ENCODE measurements at places on chromosomes 12 and 14.

DNA sequence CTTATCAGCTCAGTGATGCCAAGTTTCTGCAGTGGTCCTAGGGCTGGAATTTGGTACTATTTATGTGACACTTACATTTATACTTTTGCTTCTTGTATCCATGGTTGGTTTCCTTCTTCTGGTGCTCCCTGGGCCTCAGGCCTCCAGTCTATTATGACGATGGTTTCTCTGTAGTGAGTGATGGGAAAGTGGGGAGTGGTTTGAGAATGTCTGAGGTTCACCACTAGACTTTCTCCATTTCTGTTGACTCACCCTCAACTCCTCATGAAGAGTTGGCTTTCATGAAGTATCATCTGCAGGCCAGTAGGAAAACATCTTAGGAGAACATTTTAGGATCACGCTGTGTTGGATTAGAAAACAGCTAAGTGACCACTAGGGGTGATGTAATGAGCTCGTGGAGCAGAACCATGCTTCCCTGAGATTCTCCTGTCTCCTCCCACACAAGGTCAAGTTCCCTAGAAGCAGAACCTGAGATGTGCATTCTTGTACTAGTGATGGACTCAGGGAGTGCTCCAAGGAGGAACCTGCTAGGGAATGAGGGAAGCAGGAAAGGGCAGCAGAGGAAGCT, 32.1 kb downstream of the RPH3A start:
- no peak for DNase-seq

- DNase-seq, result no peak
These were observed 28.0 kb upstream of the NUDT14 start for GRCh38 chr14:105209091-105209490.

GRCh38 chr12:111157486-111157885, 211.4 kb downstream of the PHETA1 start:
- DNase-seq, result no peak

GRCh38 chr12:103928682-103929045, 1.5 kb upstream of the HSP90B1 start:
- DNase-seq, result peak; percentile 21

- no peak for DNase-seq
These were observed 106.7 kb upstream of the DAAM1 start for GRCh38 chr14:59081720-59082119.

DNA sequence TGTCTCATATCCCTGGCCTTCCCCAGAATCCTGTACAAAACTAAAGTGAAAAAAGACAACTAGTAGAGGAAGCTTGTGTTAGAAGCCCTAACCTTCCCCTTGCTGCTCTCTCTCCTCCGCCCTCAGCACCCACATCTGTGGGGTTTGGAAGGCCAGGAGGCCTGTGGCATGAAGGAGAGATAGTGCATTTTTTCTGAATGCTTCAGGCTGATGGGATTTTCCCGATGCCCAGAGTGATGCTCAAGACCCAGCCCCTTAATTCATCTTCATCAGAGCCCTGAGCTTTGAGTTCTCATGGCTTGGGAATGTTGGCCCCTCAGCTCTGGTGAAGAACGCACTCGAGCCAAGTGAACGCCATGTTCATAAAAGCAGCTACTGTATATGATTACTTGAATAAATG, 5.9 kb downstream of the FGF6 start:
- no peak for DNase-seq
